ENCODE measurements at places on chromosomes 1 and 21.
A peak's percentile ranks its signal among the peaks of the same experiment; 100 is the strongest.

DNA sequence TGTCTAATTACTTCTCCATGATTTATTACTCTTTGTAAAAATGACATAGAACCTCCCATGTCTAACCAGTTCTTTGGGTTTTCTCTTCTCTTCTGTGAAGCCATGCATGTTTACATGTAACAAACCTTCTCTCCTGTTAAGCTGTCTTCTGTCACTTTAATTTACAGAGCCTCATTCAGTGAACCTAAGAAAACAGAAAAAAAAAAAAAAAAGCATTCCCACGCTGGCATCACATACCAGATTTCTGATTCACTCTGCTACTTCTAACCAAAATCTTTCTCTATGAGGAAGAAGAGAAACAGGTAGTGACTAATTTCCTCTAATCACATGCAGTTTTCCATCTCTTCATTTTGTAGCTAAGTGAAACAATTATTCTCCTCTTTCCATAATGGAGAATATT lies 141.4 kb upstream of the CXADR start:
- DNase-seq, result no peak

DNA sequence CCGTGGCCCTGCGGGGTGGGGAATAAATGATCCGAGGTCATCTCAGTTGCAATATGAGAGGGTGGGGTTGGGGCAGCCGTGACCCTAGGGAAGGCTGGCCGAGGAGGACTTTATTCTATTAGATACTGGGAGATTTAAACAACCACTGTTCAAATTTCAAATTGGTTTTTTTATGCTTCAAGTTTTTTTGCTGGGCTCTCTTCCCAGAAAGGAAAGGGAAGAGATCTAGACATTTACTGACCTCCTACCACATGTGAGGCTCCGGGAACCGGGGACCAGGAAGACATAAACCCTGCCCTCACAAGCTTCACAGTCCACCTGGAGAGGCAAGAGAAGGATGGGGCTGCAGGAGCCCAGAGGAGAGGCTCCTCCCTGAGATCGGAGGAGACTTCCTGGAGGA lies 207.3 kb downstream of the FOXD2 start:
- no peak for DNase-seq

DNA sequence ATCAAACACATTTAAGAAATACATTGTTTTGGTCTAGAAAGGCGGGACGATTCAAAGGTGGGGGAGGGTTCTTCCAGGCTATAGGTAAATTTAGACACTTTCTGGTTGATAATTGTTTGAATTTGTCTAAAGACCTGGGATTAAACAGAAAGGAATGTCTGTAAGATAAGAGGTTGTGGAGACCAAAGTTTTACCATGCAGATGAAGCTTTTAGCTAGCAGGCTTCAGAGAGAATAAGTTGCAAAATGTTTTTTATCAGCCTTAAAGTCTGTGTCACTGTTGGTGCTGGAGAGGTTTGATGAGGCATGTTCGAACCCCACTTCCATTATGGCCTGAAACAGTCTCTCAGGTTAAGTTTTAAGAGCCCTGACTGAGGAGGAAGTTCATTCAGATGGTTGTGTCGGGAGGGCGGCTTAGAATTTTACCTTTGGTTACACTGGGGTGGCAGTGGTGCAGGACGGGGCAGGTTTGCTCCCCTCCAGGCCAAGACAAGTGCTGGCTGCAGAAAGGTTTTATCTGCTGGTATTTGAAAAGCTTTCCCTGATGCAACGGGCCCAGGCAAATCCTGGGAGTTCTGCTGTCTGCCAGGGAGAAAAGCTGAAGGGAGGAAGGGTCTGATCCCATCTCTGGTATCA lies 16.0 kb upstream of the SLC2A5 start:
- DNase-seq, result no peak

DNA sequence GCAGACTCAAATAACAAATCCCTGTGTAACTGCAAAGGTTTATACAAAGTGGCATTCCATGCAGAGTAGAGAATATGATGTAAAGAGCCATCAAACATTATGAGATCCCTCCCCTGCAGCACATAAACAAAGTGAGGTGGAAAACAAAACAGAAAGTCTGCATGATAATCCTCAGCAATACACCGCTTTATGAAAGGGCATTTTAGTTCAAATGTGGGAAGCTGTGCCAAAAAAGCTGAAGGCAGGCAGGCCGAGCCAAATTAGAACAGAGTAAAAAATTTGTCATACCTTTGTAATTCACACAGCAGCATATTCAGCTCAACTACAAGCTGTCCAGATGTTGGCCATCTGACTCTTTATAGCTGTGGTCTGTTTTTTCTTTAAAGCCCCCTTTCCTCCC lies 113.5 kb downstream of the LHX9 start:
- DNase-seq, result no peak

DNA sequence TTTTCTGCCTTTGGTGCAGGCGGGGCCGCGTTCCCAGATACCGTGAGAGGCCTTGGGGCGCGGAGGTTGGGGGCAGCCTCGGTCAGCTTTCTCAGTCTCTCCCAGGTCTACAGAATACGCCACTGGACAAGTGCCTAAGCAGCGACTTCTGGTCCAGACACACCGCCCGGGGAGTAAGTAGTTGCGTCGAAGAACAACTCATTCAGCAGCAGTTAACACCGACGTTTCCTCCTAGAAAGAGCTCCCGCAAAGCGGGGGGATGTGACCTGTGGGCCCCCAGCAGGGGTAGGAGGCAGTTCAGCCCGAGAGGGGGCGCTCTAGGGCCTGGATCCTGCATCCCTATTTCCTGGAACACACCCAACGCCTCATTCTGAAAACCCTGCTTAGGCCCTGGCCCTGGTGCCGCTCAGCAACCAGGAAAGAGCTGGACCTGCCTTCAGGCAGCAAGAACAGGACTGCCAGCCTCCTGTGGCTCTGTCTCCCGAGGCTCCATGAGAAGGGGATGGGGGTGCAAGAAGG lies 6.5 kb upstream of the BARHL2 start:
- DNase-seq, result no peak

GRCh38 chr1:19559641-19560040 lies 74.3 kb upstream of the CAPZB start:
- DNase-seq, result no peak

- DNase-seq, result no peak
Observed at GRCh38 chr1:17633654-17634053, 94.2 kb downstream of the ARHGEF10L start.

- DNase-seq, result no peak
Observed at GRCh38 chr1:147491098-147491497, 50.2 kb upstream of the BCL9 start.

GRCh38 chr1:22828484-22829308 lies 118.1 kb downstream of the EPHB2 start:
- no peak for DNase-seq

- DNase-seq, result no peak
Observed at GRCh38 chr1:65330021-65330420, 20.7 kb downstream of the DNAJC6 start.

- DNase-seq, result no peak
Observed at GRCh38 chr1:156045076-156045475, 8.5 kb downstream of the UBQLN4 start.

DNA sequence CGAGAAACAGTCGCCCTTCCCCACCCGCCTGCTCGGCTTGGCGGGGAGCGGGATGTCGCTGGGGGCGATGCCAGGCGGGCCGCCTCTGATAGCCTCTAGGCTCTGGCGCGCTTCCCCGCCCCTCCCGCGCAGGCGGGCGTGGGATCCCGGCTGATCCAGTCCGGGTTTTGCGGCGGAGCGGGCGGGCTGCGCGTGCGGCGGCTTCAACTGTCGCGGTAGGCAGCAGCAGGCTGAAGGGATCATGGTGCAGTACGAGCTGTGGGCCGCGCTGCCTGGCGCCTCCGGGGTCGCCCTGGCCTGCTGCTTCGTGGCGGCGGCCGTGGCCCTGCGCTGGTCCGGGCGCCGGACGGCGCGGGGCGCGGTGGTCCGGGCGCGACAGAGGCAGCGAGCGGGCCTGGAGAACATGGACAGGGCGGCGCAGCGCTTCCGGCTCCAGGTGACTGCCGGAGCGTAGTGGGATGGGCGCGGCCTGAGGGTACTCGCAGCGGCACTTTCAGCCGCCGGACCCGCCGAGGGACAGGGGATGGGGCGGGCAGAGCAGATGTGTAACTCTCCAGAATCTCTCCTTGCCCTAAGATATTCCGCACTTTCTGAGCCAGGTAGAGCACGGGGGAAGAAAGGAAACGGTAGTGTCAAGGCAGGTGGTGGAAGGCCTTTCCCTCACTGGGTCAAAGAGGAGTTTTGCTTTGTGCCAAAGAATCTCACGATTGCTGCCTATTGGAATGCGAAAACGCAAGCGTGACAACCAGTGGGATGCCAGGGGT lies at the start of gene FAAH:
Gene FAAH (plus strand): TSS at position 210 of the 764 bp plus-strand sequence. CDS start 32 bp downstream, at position 242.
- DNase-seq, result peak; percentile 40

GRCh38 chr1:3307359-3307758 lies 147.1 kb upstream of the ARHGEF16 start:
- no peak for DNase-seq

GRCh38 chr21:37338671-37339551 lies 27.7 kb upstream of the DYRK1A start:
- DNase-seq, result no peak

DNA sequence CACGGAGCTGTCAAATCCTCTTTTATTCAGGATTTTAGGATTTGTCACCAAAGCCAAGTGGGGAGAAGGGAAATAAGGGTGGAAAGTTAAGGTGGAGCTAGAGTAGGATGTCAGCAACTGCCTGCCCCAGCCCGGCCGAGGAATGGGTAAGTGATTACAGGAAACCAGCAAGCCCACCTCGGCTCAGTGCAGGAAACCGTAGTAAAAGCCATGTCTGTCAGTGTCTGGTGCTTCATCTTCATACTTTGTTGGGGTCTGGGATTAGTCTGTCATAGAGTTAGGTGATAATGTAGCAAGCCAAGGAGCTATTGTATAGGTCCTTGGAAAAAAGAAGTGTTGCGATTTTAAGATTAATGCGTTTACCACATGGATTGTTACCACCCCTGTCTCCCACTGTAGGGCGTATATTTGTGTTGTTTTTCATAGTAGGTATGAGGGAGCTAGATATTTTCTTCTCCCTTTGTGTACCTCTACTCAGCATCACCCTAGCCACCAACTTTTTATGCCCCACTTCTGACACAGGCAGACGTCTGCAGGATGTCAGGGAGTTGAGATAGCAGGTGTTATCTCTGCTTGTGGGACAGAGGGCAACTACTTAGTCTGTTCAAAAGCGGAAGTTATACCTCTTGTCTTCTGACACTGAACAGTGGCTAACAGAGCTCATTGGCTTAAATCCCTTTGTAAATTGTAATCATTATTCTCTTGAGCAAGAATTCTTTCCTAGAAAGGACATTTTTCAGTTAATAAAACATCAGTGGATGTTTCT lies 253.7 kb downstream of the HHAT start:
- DNase-seq, result no peak

DNA sequence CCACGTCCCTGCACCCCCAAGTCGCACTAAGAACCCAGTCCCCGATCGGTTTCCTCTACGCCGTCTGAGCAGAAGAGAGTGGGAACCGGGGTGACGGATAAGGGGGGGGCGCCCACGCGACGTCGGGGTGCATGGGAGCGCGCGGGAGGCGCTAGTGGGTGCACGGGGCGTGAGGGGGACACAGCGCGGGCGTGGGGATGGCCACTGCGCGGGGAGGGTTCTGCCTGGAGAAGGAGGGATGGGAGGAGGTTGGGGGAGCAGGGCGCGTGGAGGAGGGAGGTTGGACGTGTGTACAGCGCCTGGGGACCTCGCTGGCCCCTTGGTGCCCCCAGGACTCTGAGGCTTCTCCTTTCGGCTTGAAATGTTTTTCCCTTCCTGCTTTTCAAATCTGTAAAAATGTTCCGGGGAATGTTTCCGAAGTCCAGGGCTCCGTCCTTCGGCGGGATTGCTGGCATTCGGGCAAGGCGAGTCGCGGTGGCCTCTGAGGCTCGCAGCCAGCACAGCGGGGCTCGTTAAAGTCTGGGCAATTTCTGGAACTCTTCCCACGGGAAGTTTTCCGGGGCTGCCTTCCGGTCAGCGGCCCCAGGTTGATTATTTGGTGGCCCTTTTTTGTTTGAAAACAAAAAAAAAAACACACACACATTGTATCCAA lies 13.1 kb downstream of the RNF220 start:
- no peak for DNase-seq

- DNase-seq, result no peak
Observed at GRCh38 chr1:246445503-246445902, 61.6 kb downstream of the SMYD3 start.

GRCh38 chr1:209587789-209588188 lies 4.3 kb downstream of the CAMK1G start:
- DNase-seq, result no peak

GRCh38 chr1:79745929-79746328 lies 739.4 kb upstream of the ADGRL4 start:
- no peak for DNase-seq

DNA sequence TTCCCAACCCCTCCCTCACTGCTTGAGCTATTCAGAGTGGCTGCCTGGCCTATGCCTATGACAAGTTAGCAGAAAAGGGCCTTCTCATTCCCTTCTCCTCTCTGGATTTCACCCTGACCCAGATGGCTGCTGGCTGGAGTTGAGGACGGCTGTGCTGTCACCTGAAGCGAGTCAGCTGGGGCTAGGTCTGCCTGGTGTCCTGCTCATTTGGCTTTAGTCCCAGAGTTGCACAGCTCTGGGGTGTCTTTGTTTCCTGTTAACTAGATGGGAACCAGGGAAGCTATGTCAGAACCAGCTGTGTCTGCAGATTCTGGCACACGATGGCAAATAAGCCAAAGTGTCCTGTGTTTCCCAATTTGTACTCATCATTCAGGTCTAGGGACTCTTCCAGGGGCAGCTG lies 52.9 kb downstream of the CNIH3 start:
- DNase-seq, result no peak

- DNase-seq, result no peak
Observed at GRCh38 chr1:207031016-207031415, 1.5 kb downstream of the C1orf116 start.

- no peak for DNase-seq
Observed at GRCh38 chr21:45151445-45152160, 77.2 kb downstream of the ADARB1 start.

- DNase-seq, result no peak
Observed at GRCh38 chr1:45850017-45850416, 46.6 kb downstream of the MAST2 start.

- no peak for DNase-seq
Observed at GRCh38 chr1:168481586-168481985, 62.2 kb downstream of the XCL2 start.

GRCh38 chr1:88191917-88192316 lies 492.2 kb upstream of the PKN2 start:
- DNase-seq, result no peak

DNA sequence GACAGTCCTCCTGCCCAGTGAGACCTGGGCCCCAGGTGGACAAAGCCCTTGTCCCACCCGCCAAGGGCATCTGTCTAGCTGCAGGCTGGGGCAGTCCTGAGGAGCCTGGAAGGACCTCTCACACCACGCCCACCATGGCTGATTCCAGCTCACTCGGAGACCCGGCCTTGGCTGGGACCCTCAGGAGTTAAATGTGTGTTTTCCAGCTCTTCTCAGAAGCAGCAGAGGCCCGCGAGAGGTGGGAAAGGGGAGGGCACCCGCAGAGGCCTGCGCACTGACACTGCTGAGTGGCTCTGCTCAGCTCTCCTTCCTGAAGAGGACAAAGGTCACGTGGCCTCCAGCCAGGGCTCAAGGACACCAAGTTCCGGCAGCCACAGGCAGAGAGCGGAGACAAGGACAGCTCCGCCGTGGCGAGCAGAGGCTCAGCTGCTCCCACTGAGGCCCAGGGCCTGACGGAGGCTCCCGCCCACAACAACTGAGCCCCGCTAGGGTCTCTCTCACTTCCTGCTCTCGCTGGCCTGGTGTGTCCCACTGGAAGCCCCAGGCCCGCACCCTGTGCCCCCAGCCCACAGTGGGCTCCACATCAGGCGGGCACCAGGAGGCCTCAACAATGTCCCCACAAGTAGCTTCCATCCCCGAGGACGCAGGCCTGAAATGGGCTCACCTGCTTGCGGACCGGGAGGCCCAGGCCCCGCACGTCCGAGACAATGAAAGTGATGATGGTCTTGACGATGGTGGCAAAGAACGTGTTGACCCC lies 16.9 kb downstream of the SLC19A1 start:
- DNase-seq, result no peak

- no peak for DNase-seq
Observed at GRCh38 chr1:7284839-7285435, 486.2 kb upstream of the VAMP3 start.
